ENCODE measurements at places on chromosomes 4 and X. TPM values are rescaled to one million over a fixed set of nuclear protein-coding genes. Genes with fewer than 3 reads are reported as not detected.

Gene ADGRG2
- 11.0 TPM for total RNA-seq

Gene AADAT
- total RNA-seq, result 9.3 TPM

Gene GUCY1A1
- total RNA-seq, result not detected

Gene PABPC1L2B
- not detected for total RNA-seq

Gene ANXA3
- 60.1 TPM for total RNA-seq

Gene SORCS2
- total RNA-seq, result 3.4 TPM

Gene TGIF2LX
- not detected for total RNA-seq

Gene CD38
- total RNA-seq, result 12.5 TPM

Gene HPGDS
- not detected for total RNA-seq

Gene FHDC1
- 0.64 TPM for total RNA-seq

Gene GCNA
- total RNA-seq, result 1.7 TPM

Gene CXorf58
- total RNA-seq, result 0.14 TPM

Gene PNCK
- total RNA-seq, result 0.16 TPM

Gene SPARCL1
- not detected for total RNA-seq

Gene CSAG1
- total RNA-seq, result not detected

Gene IBSP
- not detected for total RNA-seq

Gene RPA4
- total RNA-seq, result 0.28 TPM

Gene USP46
- 8.8 TPM for total RNA-seq

Gene CENPVL1
- not detected for total RNA-seq

Gene SLIT2
- total RNA-seq, result 0.03 TPM

Gene BRCC3
- 28.1 TPM for total RNA-seq

Gene FRMD7
- not detected for total RNA-seq

Gene SYN1
- 0.22 TPM for total RNA-seq

Gene S100G
- not detected for total RNA-seq

Gene HHIP
- 0.60 TPM for total RNA-seq

Gene RBM46
- not detected for total RNA-seq

Gene NEXMIF
- total RNA-seq, result 0.12 TPM

Gene CXCL1
- total RNA-seq, result 6.0 TPM

Gene CXCR3
- not detected for total RNA-seq

Gene TMSB4X
- 6,180 TPM for total RNA-seq

Gene HTATSF1
- 61.5 TPM for total RNA-seq

Gene TMSB15A
- total RNA-seq, result 0.60 TPM

Gene SLC6A14
- total RNA-seq, result not detected

Gene CYBB
- 0.05 TPM for total RNA-seq

Gene HERC3
- 8.3 TPM for total RNA-seq

Gene XPNPEP2
- total RNA-seq, result not detected

Gene C1QTNF7
- not detected for total RNA-seq

Gene EMD
- total RNA-seq, result 157 TPM

Gene HERC5
- total RNA-seq, result 3.9 TPM

Gene PABPC5
- total RNA-seq, result not detected

Gene TMEM128
- 11.1 TPM for total RNA-seq

Gene AFM
- not detected for total RNA-seq

Gene GRID2
- not detected for total RNA-seq

Gene MAGEA12
- 0.15 TPM for total RNA-seq

Gene EPHA5
- 0.17 TPM for total RNA-seq

Measured in A549 treated with Mapracorat at 1 μM for 4 hours (cell line).